H1 (cell line): ENCODE measurements at places on chromosomes 13 and 19. TPM values are rescaled to one million over a fixed set of nuclear protein-coding genes. Genes with fewer than 3 reads are reported as not detected.

DNA sequence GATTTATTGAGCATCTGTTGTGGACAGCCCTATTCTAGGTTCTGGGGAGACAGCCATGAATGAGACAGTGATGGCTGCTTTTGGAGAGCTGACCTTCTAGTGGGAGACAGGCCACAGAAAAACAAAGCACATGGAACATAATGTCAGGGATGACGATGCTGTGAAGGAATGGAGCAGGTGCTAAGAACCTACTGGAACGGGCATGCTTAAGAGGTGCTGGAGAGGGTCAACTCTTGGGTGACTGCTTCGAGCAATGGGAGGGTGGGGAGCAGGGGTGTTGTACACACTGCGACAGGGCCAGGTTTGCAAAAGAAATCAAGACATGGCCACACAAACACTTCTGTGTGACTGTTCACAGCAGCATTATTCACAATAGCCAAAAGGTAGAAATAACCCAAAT lies 12.1 kb upstream of the CEACAM16 start:
- no peak for DNase-seq

DNA sequence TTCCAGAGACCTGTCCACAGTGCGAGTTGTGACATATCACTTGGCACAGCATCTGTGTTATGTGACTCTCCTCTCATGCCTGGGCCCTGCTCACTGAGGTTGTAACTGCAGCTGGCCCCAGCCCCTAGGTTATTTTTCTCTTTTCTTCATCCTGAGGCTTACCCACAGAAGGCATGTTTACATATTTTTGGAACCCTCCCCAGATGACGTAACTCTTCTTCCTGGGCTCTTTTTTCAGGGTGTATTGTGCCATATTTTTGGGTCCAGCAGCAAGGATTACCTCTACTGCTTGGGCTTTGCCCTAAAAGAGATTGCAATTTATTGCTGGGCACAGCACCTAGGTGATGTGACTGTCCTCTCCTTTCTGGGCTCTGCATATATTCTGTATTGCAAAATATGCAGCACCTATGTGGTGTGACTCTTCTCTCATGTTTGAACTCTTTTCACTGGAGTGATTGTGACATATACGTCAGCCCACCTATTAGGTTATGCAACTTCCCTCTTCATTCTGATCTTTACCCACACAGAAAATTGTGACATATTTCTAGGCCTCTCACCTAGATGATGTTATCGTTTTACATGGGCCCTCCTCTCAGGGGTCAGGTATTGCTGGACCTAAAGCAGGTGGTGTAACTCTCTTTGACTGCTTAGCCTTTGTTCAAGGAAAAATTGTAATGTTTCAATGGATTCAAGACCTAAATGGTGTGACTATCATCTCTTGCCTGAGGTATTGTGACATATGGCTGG lies 64.5 kb upstream of the ZNF724 start:
- no peak for DNase-seq

DNA sequence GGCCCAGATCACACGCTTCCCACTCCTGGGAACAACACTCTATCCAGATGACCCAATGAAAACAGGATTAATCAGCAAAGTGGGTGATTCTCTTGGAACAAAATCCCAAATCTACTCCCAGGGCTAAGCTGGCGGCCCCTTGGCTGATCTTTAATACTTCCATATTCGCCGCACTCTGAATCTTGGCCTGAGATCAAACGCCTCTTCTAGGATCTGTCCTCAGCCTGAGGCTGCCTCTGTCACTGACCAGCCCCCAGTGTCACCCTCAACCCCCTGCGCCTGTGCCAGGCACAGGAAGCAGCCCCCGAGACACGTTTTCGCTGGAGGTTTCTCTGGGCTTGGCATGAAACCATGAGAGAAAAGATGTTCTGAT lies 2.4 kb upstream of the CTXN1 start:
- no peak for DNase-seq

DNA sequence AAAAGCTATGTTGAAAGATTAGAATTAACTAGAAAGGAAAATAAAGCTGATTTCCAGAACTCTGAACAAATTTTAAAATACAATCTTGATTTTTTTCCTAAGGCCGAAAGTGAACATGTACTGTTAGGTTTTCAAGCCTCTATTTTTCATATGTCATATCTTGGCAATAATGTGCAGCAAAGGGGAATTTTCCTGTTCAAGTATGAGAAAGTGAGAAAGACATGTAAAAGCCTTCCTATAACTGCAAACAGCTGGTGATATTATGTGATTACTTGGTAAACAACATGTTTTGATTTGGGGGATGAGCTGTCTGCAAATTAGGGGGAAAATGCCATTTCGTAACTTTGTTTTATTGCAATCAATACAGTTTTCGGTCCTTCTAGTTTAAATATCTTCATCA lies 4.0 kb upstream of the KLF12 start:
- DNase-seq = no peak

GRCh38 chr13:89496478-89496877 lies 1825.3 kb downstream of the SLITRK5 start:
- no peak for DNase-seq

NLRP11 gene
- total RNA-seq = not detected in 2 replicates

SLC1A6 gene
- total RNA-seq = 13.6 and 14.0 TPM in 2 replicates

DNA sequence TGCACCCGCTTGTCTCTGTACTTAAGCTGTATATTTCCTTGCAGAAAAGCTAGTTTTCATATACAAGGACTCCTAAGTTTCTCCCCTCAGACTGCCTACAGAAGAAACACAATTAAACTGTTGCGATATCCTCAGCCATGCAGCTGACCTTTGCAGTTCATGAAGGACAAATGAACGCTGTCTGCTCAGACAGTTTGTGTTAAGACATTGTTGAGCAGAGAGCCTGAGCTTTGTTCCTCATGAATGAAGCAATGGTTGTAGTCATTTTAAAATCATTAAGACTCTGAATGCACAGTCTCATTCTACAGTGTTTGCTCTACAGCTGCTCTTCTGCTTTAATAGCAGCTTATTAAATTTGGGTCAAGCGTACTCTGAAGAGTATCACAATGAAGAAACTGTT lies 23.2 kb upstream of the MAB21L1 start:
- DNase-seq = no peak

GRCh38 chr19:38044267-38045111 lies 137.5 kb downstream of the SIPA1L3 start:
- no peak for DNase-seq

DNA sequence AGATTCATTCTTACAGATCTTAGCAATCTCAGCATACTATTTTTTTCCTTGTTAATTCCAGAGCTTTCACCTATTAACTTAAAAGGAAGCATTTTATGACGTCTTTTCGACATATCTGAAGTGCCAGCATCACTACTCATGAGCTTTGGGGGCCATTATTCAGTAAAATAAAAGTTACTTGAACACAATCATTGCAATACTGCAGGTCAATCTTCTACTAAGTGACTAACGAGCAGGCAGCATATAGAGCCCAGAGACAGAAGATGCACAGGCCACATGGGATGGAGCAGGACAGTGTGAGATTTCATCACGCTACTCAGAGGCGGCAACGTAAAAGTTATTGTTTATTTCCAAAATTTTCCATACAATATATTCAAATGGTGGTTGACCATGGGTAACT lies 382.6 kb downstream of the PCDH9 start:
- DNase-seq = no peak

IGSF23 gene
- not detected in 2 replicates for total RNA-seq

GRCh38 chr19:35755550-35756376 lies 1.1 kb downstream of the HSPB6 start:
- DNase-seq = no peak

JAK3 gene
- 3.2 and 4.0 TPM in 2 replicates for total RNA-seq

DNA sequence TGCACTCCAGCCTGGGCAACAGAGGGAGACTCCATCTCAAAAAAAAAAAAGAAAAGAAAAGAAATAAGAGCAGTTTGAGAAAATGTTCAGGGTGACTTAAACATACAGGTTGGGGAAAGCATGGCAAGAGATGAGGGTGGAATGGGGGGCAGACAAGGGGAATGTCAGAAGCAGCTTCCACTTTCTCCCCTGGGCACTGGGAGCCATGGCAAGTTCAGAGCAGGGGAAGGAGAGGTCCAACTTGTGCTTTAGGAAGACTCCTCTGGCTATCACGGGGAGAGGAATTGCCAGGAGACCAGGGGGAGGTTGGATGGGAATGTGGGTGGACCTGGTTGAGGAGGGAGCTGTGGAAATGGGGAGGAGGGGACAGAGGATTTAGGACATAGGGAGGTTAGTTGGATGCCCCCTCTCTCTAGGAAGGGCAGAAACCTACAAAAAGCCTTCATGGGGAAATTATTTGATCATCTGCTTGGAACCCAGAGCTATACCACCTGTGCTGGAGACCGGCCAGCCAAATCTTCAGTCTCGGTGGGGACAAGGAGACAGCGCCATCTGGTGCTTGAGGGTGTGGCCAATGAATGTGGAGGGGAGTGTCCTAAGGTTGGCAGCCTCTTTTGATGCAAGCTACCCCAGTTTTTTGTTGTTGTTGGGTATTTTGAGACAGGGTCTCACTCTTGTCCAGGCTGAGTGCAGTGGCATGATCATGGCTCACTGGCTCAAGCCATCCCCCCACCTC lies 7.3 kb upstream of the STRN4 start:
- no peak for DNase-seq

DNA sequence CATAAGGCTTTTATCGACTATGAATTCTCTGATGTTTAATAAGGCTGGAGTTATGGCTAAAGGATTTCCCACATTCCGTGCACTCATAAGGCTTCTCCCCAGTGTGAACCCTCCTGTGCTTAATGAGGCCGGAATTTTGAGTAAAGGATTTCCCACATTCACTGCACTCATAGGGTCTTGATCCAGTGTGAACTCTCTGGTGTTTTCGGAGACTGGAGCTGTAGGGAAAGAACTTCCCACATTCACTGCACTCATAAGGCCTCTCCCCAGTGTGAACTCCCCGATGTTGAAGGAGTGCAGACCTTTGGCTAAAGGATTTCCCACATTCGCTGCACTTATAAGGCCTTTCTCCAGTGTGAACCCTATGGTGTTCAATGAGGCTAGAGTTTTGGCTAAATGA lies 7.4 kb downstream of the ZNF154 start:
- no peak for DNase-seq

DNA sequence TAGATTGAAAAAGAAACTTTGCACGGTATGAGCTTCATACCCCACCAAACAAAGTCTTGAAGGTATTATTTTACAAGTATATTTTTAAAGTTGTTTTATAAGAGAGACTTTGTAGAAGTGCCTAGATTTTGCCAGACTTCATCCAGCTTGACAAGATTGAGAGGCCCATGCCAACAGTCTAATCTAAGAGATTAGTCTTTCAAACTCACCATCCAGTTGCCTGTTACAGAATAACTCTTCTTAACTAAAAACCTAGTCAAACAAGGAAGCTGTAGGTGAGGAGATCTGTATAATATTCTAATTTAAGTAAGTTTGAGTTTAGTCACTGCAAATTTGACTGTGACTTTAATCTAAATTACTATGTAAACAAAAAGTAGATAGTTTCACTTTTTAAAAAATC lies 41.9 kb upstream of the RAP2A start:
- DNase-seq = no peak

- no peak for DNase-seq
Measured at GRCh38 chr19:10975374-10976130, 14.7 kb downstream of the SMARCA4 start.

KIR3DL1 gene
- total RNA-seq = not detected in 2 replicates

- no peak for DNase-seq
Measured at GRCh38 chr13:77429320-77430142, 102.6 kb upstream of the MYCBP2 start.

DNA sequence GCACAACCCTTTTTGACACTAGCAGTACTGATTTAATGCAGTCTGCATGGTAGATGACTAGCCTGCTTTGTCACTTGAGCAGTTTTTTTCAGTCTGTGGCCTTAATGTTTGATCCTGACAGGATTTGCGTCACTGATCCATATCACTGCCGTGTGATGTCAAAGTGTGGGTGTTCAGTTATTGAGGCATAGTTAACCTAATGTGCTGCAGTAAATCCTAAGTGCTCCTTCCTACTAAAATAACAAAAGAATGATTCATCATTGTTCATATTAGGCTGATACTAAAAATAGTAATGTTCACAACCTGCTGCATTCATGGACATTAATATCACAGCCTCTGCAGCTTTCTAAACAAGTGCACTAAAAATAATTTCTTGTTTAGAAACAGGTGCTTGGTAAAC lies 121.9 kb upstream of the MLNR start:
- DNase-seq = no peak

- no peak for DNase-seq
Measured at GRCh38 chr13:112828756-112829155, 138.9 kb downstream of the ATP11A start.

DNA sequence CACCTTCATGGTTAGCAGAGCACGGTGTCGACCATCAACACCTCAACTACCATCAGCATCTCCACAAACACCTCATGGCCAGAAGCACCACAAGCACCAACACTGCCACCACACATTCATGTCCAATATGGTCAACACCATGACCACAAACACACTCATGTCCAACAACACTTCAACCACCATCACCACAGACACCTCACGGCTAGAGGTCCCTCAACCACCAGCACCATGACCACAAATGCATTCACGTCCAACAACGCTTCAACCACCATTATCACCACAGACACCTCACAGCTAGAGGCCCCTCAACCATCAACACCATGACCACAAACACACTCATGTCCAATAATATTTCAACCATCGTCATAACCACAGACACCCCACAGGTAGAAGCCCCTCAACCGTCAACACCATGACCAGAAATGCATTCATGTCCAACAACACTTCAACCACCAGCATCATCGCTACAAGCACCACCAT lies 10.2 kb downstream of the TRAPPC5 start:
- no peak for DNase-seq

GRCh38 chr13:28043224-28043623 lies 54.7 kb upstream of the URAD start:
- DNase-seq = no peak
